ENCODE measurements at places on chromosomes 6 and 20.

DNA sequence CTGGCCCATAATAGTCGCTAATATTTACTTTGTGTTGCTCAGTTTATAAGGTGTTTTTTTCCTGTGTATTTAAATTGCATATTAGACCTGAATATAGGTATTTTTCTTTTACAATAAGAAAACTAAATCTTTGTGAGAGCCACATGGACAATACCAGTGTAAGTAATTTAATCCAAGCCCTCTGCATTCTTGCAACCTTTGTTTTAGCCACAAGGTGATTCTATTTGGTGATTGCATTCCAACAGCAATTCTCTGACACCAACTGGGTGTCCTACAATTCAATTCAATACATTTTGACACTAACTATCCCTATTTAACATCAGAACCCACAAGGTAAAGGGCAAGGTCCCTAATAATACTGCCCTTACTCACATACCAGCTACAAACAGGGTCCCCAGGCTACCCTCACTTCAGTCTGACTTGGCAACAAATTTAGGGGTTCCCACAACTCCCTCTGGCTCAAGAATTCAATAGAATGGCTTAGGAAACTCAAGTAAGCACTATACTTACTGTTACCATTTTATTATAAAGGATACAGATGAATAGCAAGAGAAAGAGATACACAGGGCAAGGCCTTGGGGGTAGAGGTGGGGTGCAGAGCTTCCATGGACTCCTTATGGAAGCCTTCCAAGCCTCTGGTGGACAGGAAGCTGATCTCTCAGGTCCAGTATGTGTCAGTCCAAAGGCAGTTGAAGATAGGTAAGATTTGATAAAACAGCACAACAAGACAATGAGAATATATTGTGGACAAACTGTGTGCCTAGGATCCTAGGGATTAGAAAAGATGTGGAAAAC is 169.3 kb downstream of the CD83 start:
- no peak for DNase-seq

DNA sequence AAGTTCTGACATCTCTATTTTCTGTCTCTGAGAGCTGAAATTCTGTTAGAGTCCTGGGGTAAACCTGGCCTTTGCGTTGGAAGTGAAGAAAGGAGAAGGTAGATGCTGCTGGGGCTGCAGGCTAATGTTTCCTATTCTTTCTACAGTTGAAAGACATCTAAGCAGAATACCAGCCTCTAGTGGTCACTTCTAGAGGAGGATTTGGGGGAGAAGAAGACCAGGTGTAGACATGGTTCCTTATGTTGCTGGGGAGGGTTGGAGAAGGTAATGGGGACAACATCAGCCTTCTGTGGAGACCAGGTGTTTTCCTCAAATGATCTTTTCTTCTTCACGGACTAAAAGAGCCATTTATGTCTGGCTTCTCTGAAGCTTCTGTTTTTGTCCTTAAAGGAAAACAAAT is 62.6 kb downstream of the BTBD3 start:
- no peak for DNase-seq

- DNase-seq = no peak
These were observed 90.9 kb upstream of the PREP start for GRCh38 chr6:105493736-105494135.

DNA sequence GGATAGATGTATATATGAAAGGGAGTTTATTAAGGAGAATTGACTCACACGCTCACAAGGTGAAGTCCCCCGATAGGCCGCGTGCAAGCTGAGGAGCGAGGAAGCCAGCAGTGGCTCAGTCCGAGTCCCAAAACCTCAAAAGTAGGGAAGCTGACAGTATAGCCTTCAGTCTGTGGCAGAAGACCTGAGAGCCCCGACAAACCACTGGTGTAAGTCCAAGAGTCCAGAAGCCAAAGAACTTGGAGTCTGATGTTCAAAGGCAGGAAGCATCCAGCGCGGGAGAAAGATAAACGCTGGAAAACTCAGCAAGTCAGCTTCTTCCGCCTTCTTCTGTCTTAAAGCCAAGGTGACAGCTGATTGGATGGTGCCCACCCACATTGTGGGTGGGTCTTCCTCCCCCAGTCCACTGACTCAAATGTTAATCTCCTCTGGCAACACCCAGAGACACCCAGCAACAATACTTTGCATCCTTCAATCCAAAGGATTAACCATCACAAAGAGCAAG is 102.6 kb upstream of the GJE1 start:
- DNase-seq = no peak

DNA sequence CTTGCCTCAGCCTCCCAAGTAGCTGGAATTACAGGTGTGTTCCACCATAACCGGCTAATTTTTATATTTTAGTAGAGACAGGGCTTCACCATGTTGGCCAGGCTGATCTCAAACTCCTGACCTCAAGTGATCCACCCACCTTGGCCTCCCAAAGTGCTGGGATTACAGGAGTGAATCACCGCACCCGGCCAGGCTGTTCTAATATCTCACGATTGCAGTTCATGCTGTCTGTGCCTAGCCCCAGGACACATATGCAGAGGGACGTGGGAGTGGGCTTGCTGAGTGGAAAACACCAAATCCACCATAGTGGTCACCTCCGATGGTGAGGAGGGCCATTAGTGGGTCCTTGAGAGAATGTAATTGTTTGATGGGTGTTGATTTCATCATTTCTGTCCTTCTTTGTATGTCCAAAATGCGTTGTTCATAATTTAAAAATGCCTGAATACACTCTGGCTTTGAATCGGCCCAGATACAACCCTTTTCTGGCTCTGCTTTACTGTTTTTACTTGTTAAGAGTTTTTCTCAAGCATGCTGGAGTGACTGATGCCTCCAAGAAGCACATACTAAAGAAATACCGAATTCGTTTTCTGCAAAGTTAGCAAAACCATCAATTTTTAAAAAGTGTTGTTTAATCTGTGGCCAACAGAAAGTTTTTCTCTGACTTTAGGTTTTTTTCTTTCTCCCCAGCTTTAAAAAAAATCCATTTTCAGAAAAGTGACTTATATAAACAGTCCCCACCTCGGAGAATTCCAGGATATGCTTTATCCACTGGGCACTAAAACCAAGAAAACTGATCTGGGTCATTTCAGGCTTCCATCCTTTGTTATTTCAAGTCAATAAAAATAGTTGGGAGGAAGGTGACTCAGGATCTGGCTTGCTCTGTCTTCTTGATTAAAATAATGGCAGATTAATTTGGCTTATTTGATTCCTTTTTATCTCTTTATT is 18.8 kb upstream of the RALGAPA2 start:
- no peak for DNase-seq

GRCh38 chr20:59564943-59565342 is 39.4 kb upstream of the PHACTR3 start:
- no peak for DNase-seq

- no peak for DNase-seq
These were observed 148.1 kb downstream of the UBE3D start for GRCh38 chr6:82917346-82918064.

DNA sequence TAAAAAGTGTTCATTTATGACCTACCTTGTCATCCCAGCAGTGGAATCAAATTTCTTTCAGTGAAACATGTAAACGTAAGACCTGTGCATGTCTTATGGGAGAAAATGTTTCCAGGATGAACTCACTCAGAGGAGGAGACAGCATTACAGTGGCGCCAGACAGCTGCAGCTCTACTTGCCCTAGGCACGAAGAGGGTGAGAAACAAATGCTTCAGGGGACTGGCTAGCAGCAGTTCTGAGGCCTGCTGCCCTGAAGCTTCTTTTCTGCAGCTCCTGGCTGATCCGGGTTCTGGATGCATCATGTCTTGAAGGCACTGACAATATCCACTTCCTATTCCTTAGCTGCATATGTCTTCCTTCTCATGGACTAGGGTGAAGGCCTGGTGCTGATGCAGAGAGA is 120.2 kb downstream of the QRSL1 start:
- no peak for DNase-seq

DNA sequence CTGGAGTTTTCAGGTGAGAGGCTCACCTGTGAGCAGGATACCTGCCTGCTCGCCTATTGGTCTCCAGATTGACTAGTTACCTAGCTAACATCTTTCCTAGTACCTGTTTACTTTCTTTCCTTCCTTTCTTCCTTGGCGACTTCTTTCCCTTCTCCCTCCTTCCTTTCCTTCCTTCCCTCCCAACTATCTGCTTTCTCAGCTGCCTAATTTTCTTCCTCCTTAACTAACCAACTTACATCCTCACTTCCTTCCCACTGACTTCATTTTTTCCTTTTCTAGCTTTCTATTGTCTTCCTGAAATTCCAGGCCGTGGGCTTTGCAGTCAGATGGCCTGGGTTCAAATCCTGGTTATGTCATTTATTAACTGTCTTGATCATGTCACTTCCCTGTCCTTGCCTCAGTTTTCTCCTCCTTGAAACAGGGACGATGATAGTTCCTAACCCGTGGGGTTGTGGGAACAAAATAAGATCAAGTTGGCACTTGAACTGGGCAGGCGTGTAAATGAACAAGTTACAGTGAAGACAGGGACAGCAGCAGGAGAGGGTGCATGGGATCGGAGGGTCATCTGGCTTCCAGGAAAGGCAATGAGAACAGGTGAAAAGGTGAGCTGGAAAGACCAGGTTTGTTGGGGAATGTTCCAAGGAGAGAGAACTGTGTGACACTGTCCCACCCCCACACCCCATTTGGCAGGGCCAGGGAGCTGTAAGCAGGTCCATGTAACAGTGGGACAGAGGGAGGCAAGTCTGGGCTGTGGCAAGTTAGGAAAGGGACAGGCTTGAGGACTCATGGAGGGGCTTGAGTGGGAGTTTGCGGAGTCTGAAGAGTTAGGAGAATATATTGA is 540 bp downstream of the SGK2 start:
- DNase-seq = no peak

GRCh38 chr6:100335991-100336390 is 128.7 kb downstream of the SIM1 start:
- no peak for DNase-seq

GRCh38 chr6:33731035-33731434 is 15.7 kb downstream of the IP6K3 start:
- no peak for DNase-seq

- no peak for DNase-seq
These were observed 212.4 kb downstream of the GMPR start for GRCh38 chr6:16450821-16451220.

GRCh38 chr6:106064756-106065155 is 21.4 kb upstream of the PRDM1 start:
- no peak for DNase-seq

GRCh38 chr6:106557837-106558236 is 71.5 kb downstream of the RTN4IP1 start:
- DNase-seq = no peak
